ENCODE measurements at places on chromosomes 5 and 9. TPM values are rescaled to one million over a fixed set of nuclear protein-coding genes. Genes with fewer than 3 reads are reported as not detected.
A peak's percentile ranks its signal among the peaks of the same experiment; 100 is the strongest.

Gene TNC
- total RNA-seq: 0.20 TPM

GRCh38 chr5:53302529-53302928 is 177.9 kb upstream of the FST start:
- no peak for DNase-seq

GRCh38 chr9:69326261-69326660 is 1.2 kb downstream of the ENTREP1 start:
- DNase-seq: no peak

Gene PCDHB7
- not detected for total RNA-seq

- peak; percentile 62 for DNase-seq
Measured at GRCh38 chr5:1494780-1495524, 28.8 kb downstream of the LPCAT1 start.

DNA sequence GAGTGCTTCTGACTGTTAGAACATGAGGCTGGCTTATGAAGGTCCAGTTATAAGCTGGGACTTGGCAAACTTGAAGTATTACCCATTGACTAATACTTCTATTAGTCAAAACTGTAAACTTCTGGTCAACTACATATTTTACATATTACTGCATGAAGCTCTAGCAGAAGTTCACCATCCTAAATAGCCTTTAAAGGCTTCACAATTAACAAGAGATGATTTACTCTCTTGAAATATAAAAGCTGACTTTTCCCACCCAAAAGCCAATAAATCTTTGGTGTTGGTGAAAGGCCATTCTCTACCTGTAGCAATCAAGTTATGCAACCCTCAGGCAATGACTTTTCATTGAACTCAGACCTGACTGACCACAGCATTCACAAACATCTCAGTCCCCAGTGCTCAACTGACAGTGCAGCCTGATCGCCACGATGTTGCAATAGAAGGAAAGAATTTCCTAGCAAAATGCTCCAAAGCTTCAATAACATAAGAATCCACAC is 345.6 kb downstream of the EBF1 start:
- DNase-seq: no peak

Gene MPDZ
- total RNA-seq: 0.35 TPM

- no peak for DNase-seq
Measured at GRCh38 chr5:107951309-107951708, 280.6 kb upstream of the EFNA5 start.

DNA sequence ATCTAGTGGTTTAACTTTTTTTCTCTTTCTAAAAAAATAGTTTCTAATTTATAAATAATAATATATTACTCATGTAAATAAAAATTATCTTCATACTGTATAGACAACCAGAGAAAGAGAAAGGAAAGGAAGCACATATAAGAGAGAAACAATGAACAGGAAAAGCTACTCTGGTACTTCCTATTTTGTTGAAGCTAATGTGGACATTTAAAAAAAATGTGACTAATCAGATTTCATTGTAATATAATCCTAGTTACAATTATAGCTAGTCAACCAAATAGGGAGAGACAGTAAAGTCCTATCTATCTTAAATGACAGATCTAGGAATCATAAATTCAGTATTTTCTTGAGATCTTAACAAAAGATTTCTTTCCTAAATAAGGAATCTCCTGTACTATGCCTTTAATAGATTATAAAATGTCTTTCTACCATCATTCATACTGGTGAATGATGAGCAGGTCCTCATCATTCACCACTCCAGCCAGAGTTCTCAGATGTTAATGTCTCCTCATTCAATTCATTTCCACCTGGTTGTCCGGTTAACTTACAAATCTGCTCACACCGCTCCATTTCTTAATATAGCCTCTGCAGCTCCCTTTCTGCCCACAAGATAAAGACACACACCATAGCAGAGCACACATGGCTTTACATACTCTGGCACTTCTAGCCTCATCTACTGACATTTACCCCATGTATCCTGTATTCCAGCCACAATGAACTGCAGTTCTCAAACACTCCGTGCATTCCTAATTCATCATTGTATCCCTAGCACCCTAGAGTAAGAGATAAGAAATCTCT is 30.9 kb downstream of the ZFR start:
- DNase-seq: no peak

Gene CERCAM
- 1.3 TPM for total RNA-seq

DNA sequence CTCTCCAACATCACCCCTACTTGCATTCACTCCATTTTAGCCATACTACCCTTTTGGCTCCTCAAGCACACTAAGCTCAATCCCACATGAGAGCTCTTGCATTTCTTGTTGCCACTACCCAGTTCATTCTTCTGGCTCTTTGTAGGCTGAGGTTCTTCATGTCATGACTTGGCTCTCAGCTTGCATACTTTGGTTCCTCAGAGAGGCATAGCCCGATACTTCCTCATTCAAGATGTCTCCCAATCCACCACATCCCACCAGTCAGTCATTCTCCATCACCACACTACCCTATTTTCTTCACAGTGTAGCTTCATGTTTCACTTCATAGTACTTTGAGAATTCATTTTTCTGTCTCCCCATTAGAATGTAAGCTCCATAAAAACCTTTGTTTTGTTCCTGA is 116.7 kb downstream of the NR6A1 start:
- no peak for DNase-seq

- no peak for DNase-seq
Measured at GRCh38 chr9:93134740-93135444, 841 bp upstream of the NINJ1 start.

DNA sequence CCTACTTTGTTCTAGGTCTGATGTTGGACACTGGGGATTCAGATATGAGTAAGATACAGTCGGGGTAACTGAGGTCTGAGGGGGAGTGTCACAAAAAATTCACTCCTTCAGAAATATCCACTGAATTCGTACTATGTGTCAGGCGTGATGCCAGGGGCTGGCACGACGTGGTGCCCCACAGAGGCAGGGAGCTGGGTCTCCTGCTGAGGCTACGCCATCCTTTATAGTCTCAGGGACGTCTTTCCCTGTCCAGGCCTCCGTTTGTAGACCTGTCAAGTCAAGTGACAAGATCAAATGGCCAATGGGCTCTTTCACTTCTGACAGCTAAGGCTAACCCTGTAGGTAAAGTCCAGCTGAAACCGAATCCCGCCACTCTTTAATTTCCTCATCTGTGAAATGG is 118.8 kb upstream of the SMIM23 start:
- no peak for DNase-seq

Gene HRH2
- 14.4 TPM for total RNA-seq

- DNase-seq: no peak
Measured at GRCh38 chr5:138350563-138350890, 2.0 kb upstream of the KDM3B start.

GRCh38 chr5:155833287-155833686 is 493.7 kb upstream of the SGCD start:
- DNase-seq: no peak

GRCh38 chr9:121399883-121400607 is 30.0 kb upstream of the STOM start:
- DNase-seq: no peak

GRCh38 chr9:136204145-136204805 is 653 bp downstream of the LHX3 start:
- DNase-seq: no peak

GRCh38 chr5:122997294-122997693 is 39.2 kb downstream of the PPIC start:
- DNase-seq: no peak

GRCh38 chr9:129840034-129840433 is 4.8 kb downstream of the USP20 start:
- no peak for DNase-seq

DNA sequence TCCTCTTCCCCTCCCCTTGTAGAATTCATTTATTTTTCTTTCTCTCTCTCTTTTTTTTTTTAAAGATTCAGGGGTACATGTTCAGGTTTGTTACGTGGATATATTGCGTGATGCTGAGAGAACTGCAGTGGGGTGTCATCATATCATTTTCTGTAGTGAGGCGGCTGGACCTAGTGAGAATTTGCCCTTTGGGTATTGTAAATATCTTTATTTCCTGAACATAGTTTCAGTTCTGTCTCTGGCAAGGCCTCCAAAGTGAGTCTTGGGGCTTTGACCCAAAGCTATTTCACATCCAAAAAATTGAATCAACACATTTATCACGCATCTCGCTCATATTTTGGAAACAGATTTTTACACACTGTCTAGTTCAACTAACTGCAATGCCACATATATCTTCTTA is 25.4 kb upstream of the MYOT start:
- no peak for DNase-seq

GRCh38 chr5:115818821-115819220 is 2.4 kb upstream of the CDO1 start:
- no peak for DNase-seq

GRCh38 chr9:6733831-6734230 is 23.9 kb upstream of the KDM4C start:
- DNase-seq: no peak

- DNase-seq: no peak
Measured at GRCh38 chr5:157088342-157088990, 20.4 kb downstream of the HAVCR2 start.

- no peak for DNase-seq
Measured at GRCh38 chr9:127368852-127369402, 28.0 kb upstream of the SLC2A8 start.

- no peak for DNase-seq
Measured at GRCh38 chr9:116147821-116148220, 5.8 kb upstream of the PAPPA start.

Gene OMD
- not detected for total RNA-seq

Gene ERCC8
- 10.1 TPM for total RNA-seq

GRCh38 chr5:158879993-158880392 is 219.7 kb downstream of the EBF1 start:
- DNase-seq: no peak

DNA sequence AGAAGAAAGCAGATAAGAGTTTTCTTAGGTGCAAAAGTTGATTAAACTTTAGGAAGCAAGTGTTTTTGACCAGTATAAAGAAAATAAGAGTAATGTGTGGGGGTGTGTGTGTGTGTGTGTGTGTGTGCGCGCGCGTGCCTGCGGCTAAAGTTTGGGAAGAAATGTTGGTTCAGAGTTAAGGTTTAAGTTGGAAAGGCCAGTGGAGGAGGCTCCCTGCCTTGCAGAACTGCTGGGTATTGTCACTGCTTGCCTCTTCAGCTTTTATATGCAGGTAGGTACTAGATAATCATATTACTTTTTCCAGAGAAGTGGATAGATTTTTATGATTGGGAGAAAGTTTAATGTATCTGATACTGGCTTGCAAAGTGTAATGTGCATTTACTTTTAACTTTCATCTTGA is 2.0 kb downstream of the PIK3R1 start:
- no peak for DNase-seq

DNA sequence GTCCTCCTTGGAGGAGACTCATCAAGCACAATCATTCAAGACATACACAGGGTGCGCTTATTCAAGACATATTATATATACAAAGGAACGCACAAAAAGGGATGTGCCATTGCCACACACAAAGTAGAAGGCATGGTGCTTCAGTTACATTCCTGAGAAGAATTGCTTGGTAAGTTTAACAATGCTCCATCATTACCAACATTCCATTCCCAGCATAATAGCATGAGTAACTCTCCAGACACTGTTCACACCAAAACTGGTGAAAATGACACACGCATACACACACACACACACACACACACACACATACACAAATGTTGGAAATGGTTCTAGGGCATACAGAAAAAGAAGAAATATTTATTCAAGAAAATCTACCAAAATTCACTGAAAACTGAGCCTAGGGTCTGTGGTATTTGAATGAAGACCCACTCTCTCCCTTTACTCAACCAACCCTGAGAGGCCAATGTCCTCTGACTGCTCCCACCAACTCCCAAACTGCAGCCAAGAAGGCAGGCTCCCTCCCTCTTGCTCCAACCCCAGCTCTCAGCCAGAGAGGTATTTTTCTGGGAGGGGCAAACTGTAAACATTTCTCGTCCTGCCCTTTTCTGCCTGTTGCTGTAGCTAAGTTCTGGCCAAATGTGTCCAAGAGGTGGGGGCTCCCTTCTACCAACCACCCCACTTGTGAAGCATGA is 19.9 kb downstream of the UGT3A1 start:
- no peak for DNase-seq

GRCh38 chr5:151570058-151570457 is 21.1 kb downstream of the FAT2 start:
- DNase-seq: no peak

Gene CNTNAP3
- total RNA-seq: not detected

DNA sequence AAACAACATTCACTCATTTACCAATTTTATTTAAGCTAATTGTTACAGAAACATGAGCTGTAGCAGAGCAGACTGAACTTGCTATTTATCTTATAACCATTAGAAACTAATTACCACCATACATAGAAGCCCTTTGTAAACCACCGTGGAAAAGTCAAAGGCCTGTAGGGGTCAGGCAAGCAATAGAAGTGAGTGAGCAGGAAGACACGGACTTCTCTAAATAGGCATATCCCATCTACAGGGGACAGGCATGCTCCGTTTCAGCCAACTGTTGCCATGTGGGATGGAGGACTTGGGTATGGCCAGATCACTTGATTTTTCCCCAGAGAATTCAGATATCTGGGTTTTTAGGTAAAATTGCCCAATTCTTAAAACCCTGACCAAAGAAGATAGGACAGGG is 44.8 kb downstream of the PRRC1 start:
- DNase-seq: no peak

DNA sequence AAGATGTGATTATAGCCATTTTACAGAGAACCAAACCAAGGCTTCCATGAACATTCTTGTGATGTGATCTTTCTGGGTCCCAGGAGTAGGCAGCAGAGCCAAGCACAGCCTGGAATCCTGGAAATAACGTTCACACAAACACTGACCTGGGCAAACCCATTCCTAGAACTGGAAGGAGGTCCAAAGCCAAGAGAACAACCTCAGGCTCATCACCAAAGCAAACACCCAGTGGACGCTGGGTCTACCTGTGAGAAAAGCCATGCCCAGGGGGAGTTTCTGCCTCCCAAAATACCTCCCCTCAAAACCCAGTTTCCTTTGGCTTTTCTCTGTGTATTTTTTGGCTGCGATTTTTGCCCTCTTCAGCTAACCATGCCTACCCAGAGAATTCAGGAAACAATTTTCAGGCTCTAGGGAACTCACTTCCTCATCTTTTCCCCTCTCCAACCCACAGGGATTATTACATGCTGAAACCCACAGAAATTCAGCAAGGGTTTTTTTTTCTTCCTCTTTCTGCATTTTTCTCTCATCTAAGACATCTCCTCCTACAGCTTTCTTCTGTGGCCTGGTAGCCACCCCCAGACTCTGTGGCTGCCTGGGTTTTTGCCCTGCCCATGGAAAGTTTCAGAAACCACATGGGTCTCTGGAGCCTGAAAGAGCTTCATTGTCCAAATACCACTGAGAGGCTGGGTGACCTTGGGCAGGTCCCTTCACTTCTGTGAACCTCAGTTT is 75.0 kb downstream of the TNC start:
- DNase-seq: no peak

Gene RNF44
- total RNA-seq: 252 TPM

Gene KIF20A
- total RNA-seq: 0.45 TPM

Gene TEK
- not detected for total RNA-seq

Gene SH3PXD2B
- 0.50 TPM for total RNA-seq
